CD14-positive monocyte (primary cell): ENCODE measurements at places on chromosomes 13 and 19. TPM values are rescaled to one million over a fixed set of nuclear protein-coding genes. Genes with fewer than 3 reads are reported as not detected.

GRCh38 chr19:8240274-8241229, 31.4 kb downstream of the CERS4 start:
- peak overlapping the region; percentile 59 for H3K4me3 ChIP-seq
- H3K27ac ChIP-seq = no peak overlapping the region
- H3K27me3 ChIP-seq = peaks cover 11% of the 10 kb centered on the region
- peak; percentile 81 for DNase-seq

DNA sequence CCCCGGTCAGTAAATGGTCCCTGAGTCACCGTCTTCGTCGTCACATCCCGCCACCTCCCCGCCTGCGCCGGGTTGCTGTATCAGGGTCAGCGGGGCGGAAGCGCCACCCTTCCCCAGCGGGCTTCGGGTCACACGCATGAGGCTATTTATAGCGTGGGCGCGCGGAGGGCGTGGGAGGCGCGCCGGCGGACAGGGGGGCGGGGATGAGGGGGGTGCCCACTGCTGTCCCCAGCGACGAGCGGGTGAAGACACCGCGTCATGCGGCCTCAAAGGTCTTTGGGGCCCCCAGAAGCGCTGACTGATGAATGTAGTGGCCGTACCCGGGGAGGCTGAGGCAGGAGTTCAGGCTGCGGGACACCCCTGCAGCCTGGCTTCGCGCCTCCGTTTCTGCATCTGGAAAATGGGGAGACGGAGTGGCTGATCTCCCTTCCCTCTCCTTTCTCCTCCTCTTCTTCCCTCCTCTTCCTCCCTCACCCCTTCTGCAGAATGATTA, 7.9 kb downstream of the UNC13A start:
- no peak overlapping the region for H3K27ac ChIP-seq
- H3K4me1 ChIP-seq = peaks cover 11% of the 10 kb centered on the region
- H3K36me3 ChIP-seq = no peaks in the 10 kb centered on the region
- H3K4me3 ChIP-seq = no peak overlapping the region

C1QTNF9 gene
- polyA plus RNA-seq = not detected

DNA sequence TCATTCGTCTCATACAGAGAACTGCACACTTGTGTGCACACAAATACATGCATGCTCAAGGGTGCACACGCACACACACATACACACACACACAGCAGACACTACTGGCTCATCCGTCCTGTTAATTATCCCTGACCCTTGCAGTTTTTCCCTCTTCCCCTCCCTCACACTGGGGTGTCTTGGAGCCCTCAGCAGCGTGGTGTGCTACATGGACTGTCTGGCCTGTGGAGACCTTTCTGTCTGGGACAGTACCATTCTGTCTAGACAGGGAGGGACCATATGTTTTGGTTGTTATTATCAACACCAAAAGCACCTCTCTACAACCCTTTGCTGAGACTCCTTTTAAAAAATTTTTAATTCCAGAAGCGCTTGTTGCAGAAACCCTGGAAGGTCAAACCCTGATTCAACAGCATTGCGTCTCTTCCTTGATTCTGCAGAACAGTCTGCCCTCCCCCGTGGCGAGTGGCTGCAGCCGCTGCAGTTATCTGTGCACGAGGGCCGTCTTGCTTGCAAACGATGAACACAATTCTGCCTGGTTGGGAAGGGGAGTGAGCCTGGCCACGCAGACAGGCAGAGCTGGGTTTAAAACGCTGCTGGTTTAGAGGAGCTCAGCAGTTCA, 374.0 kb downstream of the IRS2 start:
- H3K36me3 ChIP-seq = no peaks in the 10 kb centered on the region
- peaks cover 27% of the 10 kb centered on the region for H3K4me1 ChIP-seq
- H3K27ac ChIP-seq = no peak overlapping the region
- H3K27me3 ChIP-seq = no peaks in the 10 kb centered on the region
- no peak for DNase-seq
- no peak overlapping the region for H3K4me3 ChIP-seq

- H3K4me3 ChIP-seq = no peak overlapping the region
- no peaks in the 10 kb centered on the region for H3K27me3 ChIP-seq
- no peak overlapping the region for H3K27ac ChIP-seq
- no peaks in the 10 kb centered on the region for H3K36me3 ChIP-seq
- no peak for DNase-seq
These were observed 116.8 kb downstream of the ENOX1 start for GRCh38 chr13:43669964-43670363.

- no peak overlapping the region for H3K27ac ChIP-seq
- H3K27me3 ChIP-seq = peaks cover 4% of the 10 kb centered on the region
- peaks cover 17% of the 10 kb centered on the region for H3K4me1 ChIP-seq
- no peaks in the 10 kb centered on the region for H3K36me3 ChIP-seq
- DNase-seq = peak; percentile 63
- H3K4me3 ChIP-seq = peak overlapping the region; percentile 62
These were observed 572 bp downstream of the UGGT2 start for GRCh38 chr13:96052656-96053002.

GRCh38 chr19:30225676-30226463, 146.3 kb upstream of the ZNF536 start:
- H3K4me1 ChIP-seq = peaks cover 7% of the 10 kb centered on the region
- DNase-seq = no peak
- H3K36me3 ChIP-seq = no peaks in the 10 kb centered on the region
- no peak overlapping the region for H3K27ac ChIP-seq

- peaks cover 3% of the 10 kb centered on the region for H3K4me1 ChIP-seq
- no peaks in the 10 kb centered on the region for H3K36me3 ChIP-seq
- no peak for DNase-seq
- no peak overlapping the region for H3K27ac ChIP-seq
These were observed 5.8 kb downstream of the PCDH9 start for GRCh38 chr13:67224148-67224846.

DNA sequence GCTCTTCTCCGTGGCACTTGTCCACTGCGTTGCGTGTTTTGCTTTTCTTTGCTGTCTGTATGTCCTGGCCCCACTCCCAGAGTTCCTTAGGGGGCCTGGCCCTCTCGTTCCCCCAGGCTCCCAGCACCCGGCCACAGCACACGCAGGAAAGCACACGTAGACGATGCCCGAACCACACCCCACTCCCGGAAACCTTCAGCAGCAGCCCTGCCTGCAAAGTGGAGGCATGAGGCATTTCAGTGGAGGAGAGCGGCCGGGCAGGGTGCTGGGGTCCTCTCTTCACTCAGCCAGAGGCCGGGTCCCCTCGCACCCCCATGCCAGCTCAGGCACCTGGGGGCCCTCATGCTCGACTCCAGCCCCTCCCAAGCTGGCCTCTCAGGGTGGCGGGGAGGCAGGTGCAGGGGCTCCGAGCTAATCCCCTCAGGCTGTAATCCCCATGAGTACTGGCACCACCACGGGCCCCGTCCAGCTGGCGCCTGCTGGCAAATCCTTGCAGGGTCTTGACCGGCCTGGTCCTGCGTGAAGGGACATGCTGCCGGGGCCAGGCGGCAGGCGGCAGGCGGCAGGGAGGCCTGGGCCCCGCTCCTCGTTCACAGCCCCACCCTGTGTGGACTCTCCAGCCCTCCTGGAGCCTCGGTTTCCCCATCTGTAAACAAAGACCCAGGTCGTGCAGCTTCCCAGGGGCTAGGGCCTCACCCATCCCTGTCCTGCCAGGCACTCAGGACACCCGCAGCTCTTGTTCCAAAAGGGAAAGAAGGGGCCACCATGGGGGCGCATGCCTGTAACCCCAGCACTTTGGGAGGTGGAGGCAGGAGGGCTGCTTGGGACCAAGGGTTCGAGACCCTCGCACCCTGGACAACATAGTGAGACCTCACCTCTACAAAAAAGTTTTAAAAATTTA, 7.0 kb downstream of the PIP5K1C start:
- no peaks in the 10 kb centered on the region for H3K27me3 ChIP-seq
- H3K4me3 ChIP-seq = no peak overlapping the region
- no peak for DNase-seq
- H3K4me1 ChIP-seq = peaks cover under 1% of the 10 kb centered on the region
- no peak overlapping the region for H3K27ac ChIP-seq
- H3K36me3 ChIP-seq = peaks cover 30% of the 10 kb centered on the region

- no peaks in the 10 kb centered on the region for H3K27me3 ChIP-seq
- no peak overlapping the region for H3K27ac ChIP-seq
- no peak overlapping the region for H3K4me3 ChIP-seq
- DNase-seq = no peak
- peaks cover 6% of the 10 kb centered on the region for H3K4me1 ChIP-seq
These were observed 105.8 kb downstream of the COL4A1 start for GRCh38 chr13:110201114-110201513.

LDLR gene
- 19.8 TPM for polyA plus RNA-seq

CYP2S1 gene
- 20.3 TPM for polyA plus RNA-seq

DNA sequence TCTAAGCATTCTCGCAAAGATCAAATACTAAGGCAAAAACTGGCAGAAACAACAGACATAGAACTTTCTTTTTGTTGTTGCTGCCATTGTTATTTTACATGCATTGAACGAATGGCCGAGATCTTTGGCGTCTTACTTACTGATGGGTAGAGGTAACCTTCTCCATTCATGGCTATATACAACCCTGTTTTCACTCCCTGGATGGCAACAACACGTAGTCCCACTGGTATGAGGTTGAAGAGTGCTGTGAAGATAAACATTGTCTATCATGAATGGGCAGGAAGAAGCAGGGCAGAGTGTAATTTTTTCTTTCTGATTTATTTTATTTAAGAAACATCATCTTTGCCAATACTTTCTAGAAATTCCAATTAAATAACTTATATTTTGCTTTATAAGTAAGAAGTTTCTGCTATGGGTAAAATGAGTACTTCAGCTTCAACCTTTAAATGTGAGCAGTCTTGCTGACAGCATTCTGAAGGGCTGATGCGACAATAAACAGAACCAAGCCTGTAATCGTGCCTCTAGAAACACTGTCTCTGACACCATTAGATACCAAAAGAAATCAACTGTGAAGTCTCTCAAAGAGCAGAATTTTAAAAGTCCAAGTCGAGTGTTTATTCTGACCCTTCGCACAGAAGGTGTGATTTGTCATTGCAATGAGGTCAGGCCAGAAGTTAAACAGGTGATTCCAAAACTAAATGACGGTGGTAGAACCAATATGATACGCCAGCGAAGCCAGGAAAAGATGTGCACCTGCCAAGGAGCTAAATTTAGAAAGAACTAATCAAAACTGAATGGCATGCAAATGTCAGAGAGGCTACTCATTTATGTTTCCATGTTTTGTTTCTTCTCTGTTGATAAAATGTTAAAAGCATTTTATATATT, 416.4 kb downstream of the ITGBL1 start:
- no peaks in the 10 kb centered on the region for H3K4me1 ChIP-seq
- H3K36me3 ChIP-seq = no peaks in the 10 kb centered on the region
- no peaks in the 10 kb centered on the region for H3K27me3 ChIP-seq
- no peak for DNase-seq
- H3K4me3 ChIP-seq = no peak overlapping the region

DNA sequence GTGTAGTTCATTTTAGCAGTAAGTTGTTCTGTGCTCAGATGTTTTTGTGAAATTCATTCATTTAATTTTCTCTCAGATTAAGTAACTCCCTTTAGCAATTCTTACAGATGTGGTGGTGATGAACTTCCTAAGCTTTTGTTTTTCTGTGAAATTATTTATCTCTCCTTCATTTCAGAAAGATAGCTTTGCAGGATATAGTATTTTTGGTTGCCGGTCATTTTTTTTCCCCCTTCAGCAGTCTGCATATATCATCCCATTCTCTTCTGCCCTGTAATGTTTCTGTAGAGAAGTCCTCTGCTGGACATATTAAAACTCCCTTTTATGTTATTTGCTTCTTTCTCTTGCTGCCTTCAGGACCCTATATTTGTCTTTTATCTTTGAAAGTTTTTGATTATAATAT, 470.2 kb downstream of the PCDH9 start:
- H3K4me3 ChIP-seq = no peak overlapping the region
- H3K27ac ChIP-seq = no peak overlapping the region
- no peaks in the 10 kb centered on the region for H3K36me3 ChIP-seq
- no peaks in the 10 kb centered on the region for H3K27me3 ChIP-seq

- no peaks in the 10 kb centered on the region for H3K4me1 ChIP-seq
- no peaks in the 10 kb centered on the region for H3K27me3 ChIP-seq
- H3K4me3 ChIP-seq = no peak overlapping the region
- H3K36me3 ChIP-seq = no peaks in the 10 kb centered on the region
- no peak overlapping the region for H3K27ac ChIP-seq
These were observed 330.2 kb downstream of the MZT1 start for GRCh38 chr13:72397265-72397664.

SULT2A1 gene
- polyA plus RNA-seq = not detected

MLNR gene
- not detected in 2 replicates for polyA plus RNA-seq

CEACAM7 gene
- not detected for polyA plus RNA-seq

DNA sequence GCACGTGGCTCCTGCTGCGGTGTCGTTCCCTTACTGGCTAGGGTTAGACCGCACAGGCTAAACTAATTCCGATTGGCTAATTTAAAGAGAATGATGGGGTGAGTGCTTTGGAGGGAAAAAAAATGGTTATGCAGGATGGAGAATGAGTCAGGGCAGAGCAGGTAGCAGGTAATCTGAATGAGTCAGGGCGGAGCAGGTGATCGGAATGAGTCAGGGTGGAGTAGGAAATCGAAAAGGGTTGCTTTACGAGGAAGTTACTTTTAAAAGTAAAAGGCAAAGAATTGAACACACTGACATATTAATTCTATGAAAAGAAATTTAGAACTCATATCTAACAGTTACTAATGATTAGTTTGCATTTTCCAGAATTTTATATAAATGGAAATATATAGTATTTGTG, 335.5 kb downstream of the FOXO1 start:
- H3K27me3 ChIP-seq = no peaks in the 10 kb centered on the region
- no peaks in the 10 kb centered on the region for H3K4me1 ChIP-seq
- no peaks in the 10 kb centered on the region for H3K36me3 ChIP-seq
- no peak overlapping the region for H3K27ac ChIP-seq

DNA sequence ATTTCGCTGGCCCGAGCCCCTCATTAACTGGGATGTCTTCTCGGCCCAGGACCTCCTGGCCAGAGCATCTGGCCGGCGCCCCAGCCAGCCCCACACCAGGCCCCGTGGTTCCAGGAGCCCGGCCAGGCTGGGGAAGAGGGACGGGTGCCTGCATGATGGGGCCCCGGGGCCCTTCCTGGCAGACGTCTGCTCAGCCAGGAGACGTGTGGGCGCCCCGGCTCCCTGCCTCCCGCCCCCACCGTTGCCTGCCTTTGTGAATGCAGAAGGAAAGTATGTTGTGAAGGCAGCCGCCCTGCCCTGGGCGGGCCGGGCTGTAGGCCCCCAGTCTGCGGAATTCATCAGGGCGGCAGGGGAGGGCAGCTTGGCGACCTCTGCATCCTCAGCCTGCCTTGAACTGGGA, 4.4 kb upstream of the COMP start:
- peaks cover 30% of the 10 kb centered on the region for H3K27me3 ChIP-seq
- H3K4me3 ChIP-seq = no peak overlapping the region
- no peak for DNase-seq
- H3K4me1 ChIP-seq = peaks cover 5% of the 10 kb centered on the region
- no peak overlapping the region for H3K27ac ChIP-seq

- peaks cover 15% of the 10 kb centered on the region for H3K4me1 ChIP-seq
- H3K36me3 ChIP-seq = peaks cover 45% of the 10 kb centered on the region
- no peak overlapping the region for H3K27ac ChIP-seq
- no peak for DNase-seq
These were observed 4.1 kb downstream of the IL27RA start for GRCh38 chr19:14035706-14036105.

DCLK1 gene
- not detected for polyA plus RNA-seq

DNA sequence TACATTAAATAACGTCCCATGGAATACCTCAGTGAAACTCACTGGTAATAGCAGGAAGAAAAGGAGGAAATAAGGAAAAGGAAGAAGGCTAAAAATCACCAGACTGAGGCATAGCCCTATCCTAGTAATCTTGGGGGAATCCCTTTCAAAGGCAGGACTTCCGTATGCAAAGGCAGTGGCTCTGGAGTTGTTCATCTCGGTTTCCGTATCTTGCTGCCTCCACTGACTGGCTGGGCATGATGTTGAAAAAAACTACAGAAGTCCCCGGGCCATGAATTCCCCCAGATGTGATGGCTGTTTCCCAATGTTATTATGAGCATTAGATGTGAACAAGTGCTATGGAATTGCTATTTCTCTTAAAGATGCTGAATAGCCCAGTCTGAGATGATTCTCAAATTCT, 5.5 kb downstream of the FPR2 start:
- no peaks in the 10 kb centered on the region for H3K27me3 ChIP-seq
- H3K4me1 ChIP-seq = peaks cover 100% of the 10 kb centered on the region
- H3K27ac ChIP-seq = peak overlapping the region; percentile 7
- no peak overlapping the region for H3K4me3 ChIP-seq
- peak; percentile 80 for DNase-seq
- H3K36me3 ChIP-seq = peaks cover 28% of the 10 kb centered on the region
